Stimulated activated CD8-positive, alpha-beta memory T cell treated with anti-CD3 and anti-CD28 coated beads, Interleukin-7, amount 100 ng/mL, for 24 hours (primary cell): ENCODE measurements at places on chromosomes 4 and X.

- no peak for DNase-seq
Observed at GRCh38 chr4:183807420-183808096, 97.5 kb upstream of the STOX2 start.

- DNase-seq: no peak
Observed at GRCh38 chrX:28586286-28586685, 960 bp upstream of the IL1RAPL1 start.

DNA sequence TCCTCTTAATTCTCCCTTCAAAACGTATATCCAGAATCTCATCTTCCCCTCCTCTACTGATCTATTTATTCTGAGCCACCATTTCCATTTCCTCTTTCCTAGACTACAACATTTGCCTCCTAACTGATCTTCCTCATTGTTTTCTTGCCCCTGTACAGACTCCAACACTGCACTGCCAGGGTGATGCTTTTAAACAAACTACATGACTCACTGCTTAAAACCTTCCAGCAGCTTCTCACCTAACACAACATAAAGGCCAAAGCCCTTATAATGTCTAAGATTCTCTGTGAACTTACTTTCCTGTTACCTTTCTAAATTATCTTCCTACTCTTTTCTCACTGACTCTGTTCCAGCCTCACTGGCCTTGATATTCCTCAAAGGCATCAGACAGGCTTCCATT is 161.0 kb upstream of the HS3ST1 start:
- no peak for DNase-seq

DNA sequence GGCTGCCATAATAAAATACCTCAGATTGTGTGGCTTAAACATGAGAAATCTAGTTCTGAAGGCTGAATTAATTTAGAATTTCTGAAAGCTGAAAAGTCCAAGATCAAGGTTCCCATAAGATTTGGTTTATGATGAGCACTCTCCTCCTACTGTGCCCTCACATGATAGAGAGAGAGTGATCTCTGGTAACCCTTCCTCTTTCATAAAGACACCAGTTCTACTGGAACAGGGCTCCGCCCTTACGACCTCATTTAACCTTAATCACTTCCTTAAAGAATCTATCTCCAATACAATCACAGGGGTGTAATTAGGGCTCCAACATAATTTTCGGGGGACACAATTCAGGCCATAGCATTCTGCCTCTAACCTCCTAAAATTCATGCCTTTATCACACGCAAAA is 194.0 kb upstream of the MAB21L2 start:
- no peak for DNase-seq

DNA sequence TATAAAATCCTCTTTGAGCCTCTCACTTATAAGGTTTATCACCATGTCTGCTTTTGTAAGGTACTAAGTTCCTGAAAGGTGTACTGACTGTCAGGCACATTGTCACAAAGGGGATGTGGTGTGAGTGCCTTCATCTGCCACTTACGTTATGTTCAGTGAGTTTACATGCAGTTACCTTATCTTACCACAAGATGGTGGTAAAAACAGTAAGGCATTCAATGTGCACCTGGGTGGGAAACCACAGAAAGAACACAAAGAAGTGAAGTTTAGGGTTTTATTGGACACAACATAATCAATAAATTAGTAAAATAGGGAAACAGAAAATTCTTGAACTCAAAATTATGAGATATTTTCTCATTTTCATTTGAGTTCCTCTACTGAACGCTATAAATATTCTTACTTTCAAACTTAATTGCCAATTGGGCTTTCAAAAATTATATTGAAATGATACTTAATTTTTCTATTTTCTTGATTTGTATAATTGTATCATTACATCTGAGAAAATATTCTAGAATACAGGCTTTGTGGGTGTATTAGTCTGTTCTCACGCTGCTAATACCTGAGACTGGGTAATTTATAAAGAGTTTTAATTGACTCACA is 650.8 kb downstream of the PCDH7 start:
- DNase-seq: no peak

DNA sequence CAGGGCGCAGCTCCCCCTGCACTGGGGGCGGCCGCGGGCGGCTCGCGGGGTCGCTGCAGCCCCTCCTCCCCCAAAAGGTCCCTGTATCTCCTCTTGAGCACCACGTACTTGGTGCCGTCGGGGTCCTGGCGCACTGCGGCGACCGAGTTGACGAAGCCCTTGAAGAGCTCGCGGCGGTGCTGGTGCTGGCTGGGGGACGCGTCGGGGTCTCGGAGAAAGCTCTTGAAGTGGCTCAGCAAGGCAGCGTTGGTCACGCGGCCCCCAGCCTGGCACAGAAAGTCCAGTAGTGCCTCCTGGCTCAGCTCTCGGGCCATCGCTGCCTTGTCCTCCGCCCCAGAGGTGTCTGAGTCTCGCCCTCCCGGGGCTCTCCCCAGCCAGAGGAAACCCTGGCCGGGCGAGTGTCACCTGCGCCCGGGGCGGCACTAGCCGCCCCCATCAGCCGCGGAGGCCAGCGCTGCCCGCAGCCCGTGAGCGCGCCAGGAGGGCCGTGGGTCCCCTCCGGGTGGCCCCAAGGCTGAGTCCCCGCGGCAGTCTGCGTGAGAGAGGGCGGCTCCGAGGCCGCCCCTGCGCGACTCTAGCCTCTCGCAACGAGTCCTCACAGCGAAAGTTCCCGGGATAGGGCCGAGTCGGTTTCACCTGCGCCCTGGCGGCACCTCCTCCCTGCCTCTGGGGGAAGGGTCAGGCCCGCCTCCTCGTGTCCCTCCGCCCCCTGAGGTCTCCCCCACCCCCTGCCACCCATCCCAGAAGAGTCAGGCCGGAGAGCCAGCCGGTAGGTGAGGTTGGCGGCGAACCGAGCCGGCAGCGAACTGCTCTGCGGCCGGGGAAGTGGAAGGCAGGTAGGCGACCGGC is at the start of gene SOWAHB:
SOWAHB (minus strand) TSS at position 609 of the 849 bp plus-strand sequence; CDS start at position 314, 295 bp downstream.
- DNase-seq: no peak

DNA sequence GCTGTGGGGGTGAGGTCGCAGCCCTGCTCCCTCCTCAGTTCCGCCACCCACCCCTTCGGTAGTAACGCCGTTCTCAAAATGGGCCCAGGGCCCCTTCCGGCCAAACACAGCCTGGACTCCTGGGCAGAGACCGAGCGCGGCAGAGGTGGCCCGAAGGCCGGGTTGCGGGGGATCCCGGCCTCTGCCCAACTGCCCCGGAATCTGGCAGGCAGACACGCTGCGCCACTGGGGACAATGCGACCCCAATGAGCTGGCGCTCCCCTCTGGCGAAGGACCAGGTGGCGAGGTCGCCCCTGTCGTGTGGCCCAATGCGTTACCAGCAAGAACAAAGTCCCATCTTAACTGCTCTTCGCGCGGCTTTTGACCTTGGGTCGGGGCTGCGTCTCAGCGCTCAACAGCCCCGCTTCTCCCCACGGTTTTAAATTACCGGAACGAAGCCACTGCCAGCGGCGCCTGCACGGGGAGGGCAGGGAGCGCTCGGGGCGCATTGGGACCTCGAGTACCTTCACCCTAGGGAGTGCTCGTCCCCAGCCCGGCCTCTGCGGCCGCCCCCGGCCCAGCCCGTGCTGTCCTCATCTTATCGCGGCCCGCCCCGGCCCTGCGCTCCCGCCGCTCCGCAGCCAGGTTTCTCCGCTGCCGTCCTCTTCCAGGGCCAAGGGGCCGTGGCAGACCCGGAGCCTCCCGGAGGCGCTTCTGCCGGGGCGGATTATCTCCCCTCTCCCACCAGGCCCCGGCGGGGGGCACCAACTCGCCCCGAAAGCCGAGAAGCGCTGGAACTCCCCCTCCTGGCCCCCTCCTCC is 22.2 kb upstream of the HMX1 start:
- no peak for DNase-seq
